ENCODE measurements at places on chromosomes 16 and 17. TPM values are rescaled to one million over a fixed set of nuclear protein-coding genes. Genes with fewer than 3 reads are reported as not detected.

AOC2 gene
- 4.0 TPM for total RNA-seq

- DNase-seq = no peak
Observed at GRCh38 chr16:58862334-58863021, 128.4 kb upstream of the GOT2 start.

DNA sequence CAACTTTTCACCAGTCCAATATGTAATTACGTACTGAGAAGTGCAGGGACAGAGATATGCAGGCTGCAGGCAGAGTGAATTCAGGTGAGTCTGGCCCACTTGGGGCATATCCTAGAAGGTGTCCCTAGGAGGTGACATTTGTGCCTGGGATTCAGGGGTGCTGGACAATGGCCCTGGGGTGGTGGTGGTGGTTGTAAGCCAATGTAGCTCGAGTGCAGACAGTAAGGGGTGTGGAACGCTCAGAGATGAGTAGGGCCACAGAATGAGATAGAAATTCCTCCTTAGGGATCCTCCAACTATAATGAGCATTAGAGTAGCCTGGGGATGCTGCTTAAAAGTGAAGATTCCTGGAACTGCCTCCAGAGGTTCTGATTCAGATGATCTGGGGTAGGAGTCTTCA, 221.7 kb upstream of the MPHOSPH6 start:
- DNase-seq = no peak

- no peak for DNase-seq
Observed at GRCh38 chr16:25433388-25433787, 175.7 kb upstream of the ZKSCAN2 start.

DNA sequence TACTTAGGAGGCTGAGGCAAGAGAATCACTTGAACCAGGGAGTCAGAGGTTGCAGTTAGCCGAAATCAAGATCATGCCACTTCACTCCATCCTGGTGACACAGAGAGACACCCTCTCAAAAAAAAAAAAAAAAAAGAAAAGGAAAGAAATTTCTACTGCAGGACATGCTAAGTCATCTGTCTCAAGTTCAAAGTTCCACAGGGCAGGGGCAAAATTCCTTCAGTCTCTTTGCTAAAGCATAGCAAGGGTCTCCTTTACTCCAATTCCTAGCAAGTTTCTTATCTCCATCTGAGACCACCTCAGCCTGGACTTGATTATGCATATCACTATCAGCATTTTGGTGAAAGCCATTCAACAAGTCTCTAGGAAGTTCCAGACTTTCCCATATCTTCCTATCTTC, 14.6 kb downstream of the ZSCAN10 start:
- DNase-seq = no peak

GRCh38 chr16:17222871-17223401, 247.8 kb downstream of the XYLT1 start:
- DNase-seq = no peak

GRCh38 chr16:81698310-81698641, 80.8 kb upstream of the PLCG2 start:
- no peak for DNase-seq

DNA sequence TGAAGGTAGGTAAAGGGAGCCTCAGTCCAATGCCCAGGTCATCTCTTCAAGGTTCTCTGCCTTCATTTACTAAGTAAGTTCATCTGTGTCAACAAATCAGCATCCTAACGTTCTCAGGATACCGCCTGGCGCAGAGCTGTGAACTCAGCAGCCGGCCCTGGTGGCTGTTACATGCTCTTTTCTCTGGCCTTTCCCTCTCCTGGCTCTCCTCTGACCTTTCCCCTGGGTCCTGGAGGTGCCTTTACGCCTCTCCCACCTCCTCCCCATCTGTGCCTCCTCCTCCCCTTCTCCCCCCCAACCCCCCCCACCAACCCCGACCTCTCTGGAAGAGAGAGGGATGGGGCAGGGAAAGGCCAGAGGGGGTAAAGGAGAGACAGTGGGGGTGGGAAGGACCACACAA, 19.5 kb downstream of the COTL1 start:
- no peak for DNase-seq

GRCh38 chr17:77579682-77580081, 378.8 kb upstream of the TNRC6C start:
- no peak for DNase-seq

Data from H1 (cell line).